Hematopoietic multipotent progenitor cell treated with erythropoietin and hydrocortisone succinate and interleukin-3 and kit ligand, for 15 days (in vitro differentiated cells): ENCODE measurements at places on chromosomes 16 and 17.

- no peak for DNase-seq
Observed at GRCh38 chr17:50800196-50800700, 32.9 kb upstream of the ANKRD40CL start.

GRCh38 chr17:66087073-66087472 is 104.9 kb downstream of the CEP112 start:
- no peak for DNase-seq

DNA sequence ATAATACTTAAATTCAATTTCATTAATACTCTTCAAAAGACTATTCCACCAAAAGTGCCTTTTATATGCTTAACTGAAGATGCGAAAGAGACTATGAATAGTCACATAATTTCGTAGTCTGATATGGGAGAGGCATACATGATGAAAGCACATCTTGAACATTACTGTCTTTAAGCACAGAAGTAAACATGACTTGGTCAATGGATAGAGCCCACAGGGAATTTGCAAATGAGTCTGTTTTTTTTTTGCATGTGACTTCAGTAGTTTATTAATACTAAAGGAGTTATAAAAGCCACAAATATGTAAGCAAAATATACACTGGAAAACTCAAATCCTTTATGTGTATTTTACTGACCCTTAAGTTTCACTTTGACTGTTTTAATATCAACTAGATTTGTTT is 15.9 kb downstream of the ADPRM start:
- DNase-seq: no peak

- no peak for DNase-seq
Observed at GRCh38 chr17:78766743-78767294, 15.3 kb downstream of the CYTH1 start.

- DNase-seq: no peak
Observed at GRCh38 chr17:46722662-46723285, 95.7 kb downstream of the WNT3 start.

- no peak for DNase-seq
Observed at GRCh38 chr16:64541621-64542020, 580.2 kb downstream of the CDH11 start.

DNA sequence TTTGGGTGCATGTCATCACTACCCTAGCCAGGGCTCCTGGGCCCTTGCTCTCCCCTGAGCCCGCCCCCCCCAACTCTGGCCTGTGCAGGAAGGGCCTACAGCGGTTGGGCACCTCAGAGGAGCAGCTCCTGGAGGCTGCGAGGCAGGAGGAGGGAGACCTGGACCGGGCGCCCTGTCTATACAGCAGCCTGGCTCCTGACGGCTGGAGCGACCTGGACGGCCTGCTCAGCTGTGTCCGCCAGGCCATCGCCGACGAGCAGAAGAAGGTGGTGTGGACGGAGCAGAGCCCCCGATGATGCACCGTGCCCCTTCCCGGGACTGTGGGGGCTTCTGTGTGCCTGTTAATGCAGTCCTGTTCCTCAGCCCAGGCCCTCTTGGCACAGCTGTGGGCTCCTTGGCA is 12.1 kb downstream of the SGSH start:
- DNase-seq: no peak

DNA sequence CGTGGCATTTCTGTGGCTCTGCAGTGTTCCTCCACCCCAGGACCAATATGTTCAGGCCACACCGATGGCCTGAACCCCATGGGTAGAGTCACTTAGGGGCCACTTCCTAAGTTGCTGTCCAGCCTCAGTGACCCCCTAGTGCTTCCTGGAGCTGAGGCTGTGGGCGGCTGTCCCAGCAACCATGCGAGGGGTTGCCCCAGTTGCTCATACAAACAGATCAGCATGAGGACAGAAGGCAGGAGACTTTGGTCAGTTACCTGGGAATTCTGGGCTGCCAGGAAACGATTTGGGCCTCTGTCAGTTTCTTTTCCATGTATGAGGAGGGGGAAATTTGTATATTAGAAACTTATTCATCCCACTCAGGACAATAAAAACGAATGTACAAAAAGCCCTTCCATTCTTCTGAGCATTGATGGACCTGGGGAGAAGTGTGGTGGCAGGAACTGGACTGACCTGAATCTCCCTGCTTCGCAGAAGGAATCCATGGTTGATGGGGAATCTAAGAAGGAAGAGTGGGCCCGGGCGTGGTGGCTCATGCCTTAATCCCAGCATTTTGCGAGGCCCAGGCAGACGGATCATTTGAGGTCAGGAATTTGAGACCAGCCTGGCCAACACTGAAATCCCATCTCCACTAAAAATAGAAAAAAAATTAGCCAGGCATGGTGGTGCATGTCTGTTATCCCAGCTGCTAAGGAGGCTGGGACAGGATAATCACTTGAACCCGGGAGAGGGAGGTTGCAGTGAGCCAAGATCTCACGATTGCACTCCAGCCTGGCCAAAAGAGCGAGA is 4.9 kb upstream of the IL32 start:
- DNase-seq: no peak

GRCh38 chr17:58097384-58098088 is 14.3 kb downstream of the DYNLL2 start:
- no peak for DNase-seq

DNA sequence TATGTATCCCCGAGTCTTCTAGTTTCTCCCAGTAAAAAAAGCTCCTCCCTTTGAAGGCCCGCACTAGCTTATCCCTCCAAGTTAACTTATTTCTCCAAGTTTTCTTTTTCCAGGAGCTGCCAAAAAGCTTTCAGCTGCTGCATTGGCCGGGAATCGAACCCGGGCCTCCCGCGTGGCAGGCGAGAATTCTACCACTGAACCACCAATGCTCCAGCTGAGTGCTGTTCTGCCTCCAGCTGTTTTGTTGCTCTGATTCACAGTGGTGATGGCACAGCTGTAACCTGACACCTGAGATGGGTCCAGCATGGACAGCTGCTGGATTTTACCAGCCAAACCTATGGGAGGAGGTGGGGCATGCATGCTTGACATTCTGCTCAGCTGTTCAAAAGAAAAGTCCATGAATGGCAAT is 22.1 kb downstream of the VAC14 start:
- no peak for DNase-seq

DNA sequence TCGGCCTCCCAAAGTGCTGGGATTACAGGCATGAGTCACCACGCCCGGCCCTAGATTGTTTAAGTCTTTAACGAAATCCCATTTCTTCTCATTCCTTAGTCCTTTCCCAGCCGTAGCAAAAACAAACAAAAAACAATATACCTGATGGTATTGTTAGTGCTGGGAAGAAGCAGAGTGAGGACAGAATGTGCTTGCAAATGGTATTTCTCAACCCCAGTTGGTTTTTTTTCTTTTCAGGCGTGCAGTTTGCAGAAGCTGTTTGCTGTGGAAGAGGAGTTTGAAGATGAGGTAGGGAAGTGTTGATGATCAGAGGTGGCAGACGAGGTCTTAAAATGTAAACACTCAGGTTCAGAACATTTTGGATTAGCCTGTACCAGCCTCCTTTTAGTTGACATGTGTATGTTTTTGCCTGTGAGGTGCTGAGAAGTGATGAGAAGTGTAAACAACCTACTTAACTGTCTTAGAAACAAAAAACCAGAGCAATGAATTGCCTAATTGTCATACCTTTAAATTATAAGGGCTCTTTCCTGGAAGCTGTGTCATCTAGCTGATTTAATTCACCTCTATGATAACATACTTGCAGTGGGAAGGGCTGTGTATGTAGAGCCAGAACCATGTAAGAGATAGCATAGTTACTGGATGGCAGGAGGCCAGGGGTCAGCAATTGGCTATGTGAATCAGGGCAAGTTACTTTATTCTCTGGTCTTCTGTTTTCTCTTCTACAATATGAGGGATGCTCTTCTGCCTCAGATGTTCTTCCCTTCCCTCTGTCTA is 3.4 kb downstream of the HROB start:
- no peak for DNase-seq

GRCh38 chr16:72198021-72198711 is 26.2 kb upstream of the PMFBP1 start:
- no peak for DNase-seq

DNA sequence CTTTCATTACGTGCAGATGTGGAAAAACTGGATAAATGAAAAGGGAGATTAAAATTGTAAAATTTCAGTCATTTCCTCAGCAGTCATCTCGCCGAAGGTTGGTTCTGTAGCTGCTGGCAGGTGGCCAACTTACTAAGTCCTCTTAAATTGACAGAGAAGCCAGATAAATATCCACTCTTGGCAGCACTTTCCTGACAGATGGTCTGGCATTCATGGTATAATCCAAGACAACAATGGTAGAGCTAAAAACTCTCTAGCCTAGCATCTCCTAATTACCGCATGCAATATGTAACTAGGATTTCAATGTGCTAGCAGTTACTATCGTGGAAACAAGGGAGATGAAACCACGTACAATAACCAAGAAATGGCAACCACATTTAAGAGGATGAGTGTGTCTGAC is 306.3 kb downstream of the CNTNAP4 start:
- DNase-seq: no peak

- DNase-seq: no peak
Observed at GRCh38 chr17:28500712-28501379, 5.3 kb upstream of the FOXN1 start.

- no peak for DNase-seq
Observed at GRCh38 chr17:57875290-57876022, 25.6 kb upstream of the MRPS23 start.

- no peak for DNase-seq
Observed at GRCh38 chr17:66663041-66663606, 171.8 kb upstream of the CACNG5 start.

DNA sequence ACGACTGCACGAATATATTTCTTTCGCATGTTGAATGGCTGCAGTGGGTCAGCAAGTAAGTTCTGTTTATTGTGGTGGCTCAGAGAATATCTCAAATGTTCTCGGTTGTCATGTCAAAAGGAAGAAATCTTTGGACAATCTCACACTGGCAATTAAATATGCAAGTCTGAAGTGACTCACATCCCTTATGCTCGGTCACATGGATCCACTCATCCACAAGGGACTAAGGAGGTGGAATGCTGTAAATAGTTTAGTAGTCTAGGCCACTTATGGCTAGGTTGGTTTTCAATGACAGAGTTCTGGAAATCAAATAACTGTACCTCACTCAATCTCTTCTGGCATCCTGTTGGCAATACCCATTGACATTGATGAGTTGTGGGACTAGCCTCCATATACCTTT is 33.0 kb upstream of the PMP22 start:
- no peak for DNase-seq

DNA sequence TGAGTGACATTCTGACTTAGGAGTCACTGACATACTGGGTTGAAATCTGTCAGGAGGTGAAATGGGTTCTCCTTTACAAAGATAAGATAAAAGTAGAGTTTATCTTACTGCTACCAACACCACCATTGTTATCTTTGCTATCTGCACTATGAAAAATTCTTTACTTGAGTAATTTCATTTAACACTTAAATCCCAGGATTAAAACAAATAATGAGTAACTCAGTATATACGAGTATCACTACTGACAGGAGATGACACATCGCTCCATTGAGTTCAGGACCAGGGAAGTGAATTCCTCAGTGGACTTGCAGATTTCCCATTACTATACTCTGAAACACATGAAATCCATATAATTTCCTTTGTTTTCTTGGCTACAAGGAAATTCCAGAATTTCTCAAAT is 242.1 kb upstream of the NLRP1 start:
- no peak for DNase-seq

GRCh38 chr17:80633207-80633606 is 88.6 kb downstream of the RPTOR start:
- no peak for DNase-seq

GRCh38 chr16:9677301-9677653 is 505.0 kb downstream of the GRIN2A start:
- DNase-seq: no peak

GRCh38 chr16:87556941-87557459 is 45.3 kb upstream of the JPH3 start:
- DNase-seq: no peak
